ENCODE measurements at places on chromosomes 3 and 15.

DNA sequence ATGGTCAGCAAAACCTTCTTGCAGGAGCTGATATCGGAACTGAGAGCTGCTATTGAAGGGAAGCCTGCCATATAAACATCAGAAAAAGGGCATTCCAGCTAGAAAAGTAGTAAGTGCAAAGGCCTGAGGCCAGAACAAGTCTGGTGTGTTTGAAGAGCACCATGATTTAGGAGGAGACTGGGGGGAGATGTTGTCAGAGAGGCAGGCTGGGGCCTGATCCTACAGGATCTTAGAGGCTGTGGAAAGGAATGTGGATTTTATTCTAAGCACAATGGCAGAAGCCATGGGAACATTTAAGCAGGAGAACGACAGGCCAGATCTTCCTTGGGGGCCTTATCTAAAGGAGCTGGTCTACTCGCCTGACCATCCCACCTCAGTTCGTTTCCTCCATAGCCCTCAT, 5.1 kb upstream of the MUC13 start:
- DNase-seq = no peak

GRCh38 chr3:139538733-139539132, 809 bp downstream of the RBP1 start:
- no peak for DNase-seq

DNA sequence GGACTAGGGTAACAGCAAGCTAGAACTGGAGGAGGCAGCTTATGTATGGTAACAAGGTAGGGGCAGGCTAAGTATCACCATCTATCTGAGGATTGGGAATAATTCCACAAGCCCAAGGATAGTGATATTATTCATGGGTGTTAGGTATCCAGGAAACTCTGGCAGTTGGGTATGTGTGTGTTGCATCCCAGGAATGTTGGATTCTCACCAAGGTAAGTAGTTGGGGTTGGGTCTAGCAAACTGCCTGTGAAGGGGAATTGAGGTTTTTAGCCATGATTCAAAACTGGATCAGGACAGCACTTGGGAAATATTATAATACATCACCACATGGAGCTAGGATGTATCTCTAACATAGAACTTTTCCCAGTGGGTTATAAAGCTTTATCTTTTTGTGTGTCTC, 626.4 kb upstream of the GOLIM4 start:
- DNase-seq = no peak

GRCh38 chr3:143298886-143299535, 179.4 kb downstream of the CHST2 start:
- DNase-seq = no peak

GRCh38 chr15:85639752-85640381, 154.9 kb downstream of the KLHL25 start:
- no peak for DNase-seq

DNA sequence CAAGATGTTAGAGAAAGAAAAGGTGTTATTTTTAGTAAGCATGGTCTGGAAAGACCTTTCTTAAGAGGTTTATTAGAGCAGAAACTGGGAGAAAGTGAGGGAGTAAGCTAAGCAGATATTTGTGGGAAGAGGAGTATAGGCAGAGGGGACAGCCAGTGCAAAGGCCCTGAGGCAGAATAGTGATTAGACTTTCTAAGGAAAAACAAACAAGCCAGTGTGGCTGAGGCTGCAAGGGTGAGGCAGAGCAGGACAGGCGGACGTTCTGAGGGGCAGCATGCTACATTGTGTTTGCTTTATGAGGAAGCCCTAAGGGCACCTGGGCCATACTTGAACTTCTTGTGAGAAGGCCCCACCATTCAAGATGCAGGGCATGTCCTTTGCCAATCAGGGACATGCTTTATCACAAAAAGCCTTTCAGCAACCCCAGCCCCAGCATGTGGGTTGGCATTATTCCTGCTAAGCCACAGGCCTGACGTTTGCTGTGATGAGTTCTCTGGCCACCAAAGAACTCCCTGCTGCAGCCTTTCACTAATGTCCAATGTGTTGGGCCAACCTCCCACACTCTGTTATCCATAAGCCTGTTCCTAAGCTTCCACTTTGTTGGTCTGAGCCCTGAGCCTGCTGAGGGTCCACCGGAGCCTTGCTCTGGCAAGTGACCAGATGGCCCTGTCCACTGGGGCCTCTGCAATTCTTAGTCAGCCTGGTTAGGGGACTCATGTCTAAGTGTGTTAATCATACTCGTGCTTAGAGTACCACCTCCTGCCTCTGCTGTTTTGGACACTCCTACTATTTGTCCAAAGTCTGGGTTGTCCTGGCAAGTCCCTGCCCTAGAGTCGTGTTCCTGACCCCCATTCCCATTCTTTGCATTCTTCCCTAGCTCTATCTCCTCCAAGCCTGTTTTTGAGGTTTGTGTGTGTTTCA, 209.9 kb upstream of the CTNNB1 start:
- DNase-seq = no peak
